ENCODE measurements at places on chromosomes 7 and 10.

GRCh38 chr7:129083525-129083924 is 28.6 kb upstream of the TNPO3 start:
- DNase-seq = no peak

GRCh38 chr10:110651044-110651958 is 7.2 kb downstream of the RBM20 start:
- no peak for DNase-seq

DNA sequence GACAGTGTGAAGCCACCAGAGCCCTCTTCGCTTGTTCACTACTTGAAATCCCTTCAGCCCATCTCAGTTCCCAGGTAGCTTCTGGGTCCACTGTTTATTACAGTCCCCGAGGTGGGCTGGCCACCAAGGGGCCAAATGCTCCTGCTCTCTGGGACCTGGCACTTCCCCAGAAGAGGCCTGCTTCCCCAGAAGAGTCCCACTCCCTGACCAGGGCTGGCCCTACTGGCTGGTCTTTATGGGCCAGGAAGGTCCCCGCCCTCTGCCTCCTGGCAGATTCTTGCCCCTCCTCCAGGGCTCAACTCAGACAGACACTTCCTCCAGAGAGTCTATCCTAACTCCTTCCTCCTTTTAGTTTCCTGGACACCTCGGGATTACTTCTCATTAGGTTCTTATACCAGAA is 70.7 kb upstream of the LRRC18 start:
- no peak for DNase-seq

GRCh38 chr7:159105832-159106811 is 38.5 kb downstream of the VIPR2 start:
- DNase-seq = no peak

- no peak for DNase-seq
Observed at GRCh38 chr10:125489731-125490130, 193.2 kb downstream of the TEX36 start.

GRCh38 chr10:103835096-103836050 is 20.0 kb downstream of the SH3PXD2A start:
- DNase-seq = no peak

GRCh38 chr7:82286798-82287140 is 156.8 kb downstream of the CACNA2D1 start:
- no peak for DNase-seq

GRCh38 chr7:8136051-8136730 is 125.8 kb downstream of the ICA1 start:
- no peak for DNase-seq

GRCh38 chr7:87479951-87480350 is 4.5 kb upstream of the ABCB4 start:
- no peak for DNase-seq

DNA sequence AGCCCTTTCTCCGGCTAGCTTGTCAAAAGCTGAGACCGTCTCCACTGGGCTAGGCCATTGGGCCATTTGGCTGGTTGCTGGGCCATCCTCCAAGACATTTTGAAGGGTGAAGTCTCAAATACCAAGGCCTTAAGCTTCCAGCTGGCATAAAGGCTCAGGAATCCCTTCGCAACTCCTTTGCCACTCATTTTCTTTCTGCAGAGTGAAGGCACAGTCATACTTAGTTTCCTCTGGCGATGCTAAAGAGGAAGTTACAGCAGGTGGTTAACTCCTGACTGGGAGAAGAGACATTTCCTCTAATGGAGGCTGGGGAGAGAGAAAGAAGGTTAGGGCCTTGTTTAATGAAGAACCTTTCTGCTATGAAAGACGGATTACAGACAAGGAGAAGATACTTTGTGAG is 4.8 kb upstream of the REPIN1 start:
- no peak for DNase-seq

- no peak for DNase-seq
Observed at GRCh38 chr10:114548662-114549061, 109.4 kb downstream of the ABLIM1 start.

DNA sequence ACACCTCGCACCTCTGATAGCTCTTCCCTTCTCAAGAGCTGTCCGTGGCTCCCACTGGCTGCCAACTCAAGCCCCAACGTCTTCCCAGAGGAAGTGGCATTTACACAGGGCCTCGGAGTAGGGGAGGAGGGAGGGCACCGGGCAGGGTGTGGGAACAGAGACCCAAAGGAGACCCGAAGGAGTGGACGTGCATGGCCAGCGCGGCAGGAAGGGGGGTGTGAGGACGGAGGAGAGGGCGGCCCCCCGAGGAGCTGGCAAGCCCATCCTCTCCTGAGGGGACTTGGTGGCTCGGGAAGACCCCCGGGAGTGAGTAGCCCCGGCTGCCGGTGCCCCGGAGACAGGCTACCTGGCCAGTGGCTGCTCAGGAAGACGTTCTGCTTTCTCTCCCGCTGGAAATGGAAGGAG is 85.9 kb downstream of the FOXL3 start:
- no peak for DNase-seq

Data from left renal pelvis (tissue), 4 donors.